ENCODE measurements at places on chromosomes 2 and 18. TPM values are rescaled to one million over a fixed set of nuclear protein-coding genes. Genes with fewer than 3 reads are reported as not detected.

GRCh38 chr2:165456027-165456426, 13.5 kb upstream of the CSRNP3 start:
- DNase-seq: peak; percentile 40

GRCh38 chr2:188326669-188327301, 35.1 kb downstream of the GULP1 start:
- peak; percentile 80 for DNase-seq

Gene TCF7L1
- total RNA-seq: 0.53 TPM

GRCh38 chr18:61322265-61322873, 10.9 kb upstream of the CDH20 start:
- peak; percentile 65 for DNase-seq

DNA sequence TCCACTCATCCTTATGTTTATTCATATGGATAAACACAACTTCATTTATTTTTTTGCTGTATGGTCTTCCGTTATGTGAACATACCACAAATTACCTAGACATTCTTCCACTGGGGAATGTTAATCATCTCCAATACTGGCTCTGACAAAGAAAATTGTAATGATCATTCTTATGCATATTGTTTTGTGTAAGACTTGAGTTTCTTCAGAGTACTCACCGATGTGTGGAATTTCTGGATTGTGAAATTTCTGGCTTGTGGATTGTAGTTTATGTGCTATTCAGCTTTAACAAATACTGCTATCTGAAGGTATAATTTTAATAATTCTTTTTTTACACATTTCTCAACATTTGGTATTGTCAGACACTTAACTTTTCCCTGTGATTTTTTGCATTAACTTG, 212.2 kb upstream of the THUMPD2 start:
- DNase-seq: no peak

DNA sequence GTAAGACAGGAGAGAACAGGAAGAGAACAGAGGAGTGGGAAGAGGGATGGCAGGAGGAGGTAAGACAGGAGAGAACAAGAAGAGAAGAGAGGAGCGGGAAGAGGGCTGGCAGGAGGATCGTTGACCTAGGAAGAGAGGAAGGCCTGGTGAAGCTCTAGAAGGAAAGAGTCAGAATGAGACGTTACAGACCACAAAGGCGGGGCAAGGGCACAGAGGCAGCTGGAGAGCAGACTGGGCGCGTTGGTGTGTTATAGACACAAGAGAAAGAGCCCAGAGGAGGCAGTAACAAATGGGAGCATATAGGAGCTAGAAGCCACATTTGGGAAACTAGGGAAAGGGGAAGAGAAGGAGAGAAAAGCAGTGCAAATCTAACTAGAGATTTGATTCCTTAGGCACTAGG, 26.6 kb downstream of the PTRHD1 start:
- peak; percentile 34 for DNase-seq

Gene FSHR
- 0.19 TPM for total RNA-seq

- DNase-seq: no peak
Measured at GRCh38 chr2:29307519-29307918, 192.3 kb downstream of the CLIP4 start.

DNA sequence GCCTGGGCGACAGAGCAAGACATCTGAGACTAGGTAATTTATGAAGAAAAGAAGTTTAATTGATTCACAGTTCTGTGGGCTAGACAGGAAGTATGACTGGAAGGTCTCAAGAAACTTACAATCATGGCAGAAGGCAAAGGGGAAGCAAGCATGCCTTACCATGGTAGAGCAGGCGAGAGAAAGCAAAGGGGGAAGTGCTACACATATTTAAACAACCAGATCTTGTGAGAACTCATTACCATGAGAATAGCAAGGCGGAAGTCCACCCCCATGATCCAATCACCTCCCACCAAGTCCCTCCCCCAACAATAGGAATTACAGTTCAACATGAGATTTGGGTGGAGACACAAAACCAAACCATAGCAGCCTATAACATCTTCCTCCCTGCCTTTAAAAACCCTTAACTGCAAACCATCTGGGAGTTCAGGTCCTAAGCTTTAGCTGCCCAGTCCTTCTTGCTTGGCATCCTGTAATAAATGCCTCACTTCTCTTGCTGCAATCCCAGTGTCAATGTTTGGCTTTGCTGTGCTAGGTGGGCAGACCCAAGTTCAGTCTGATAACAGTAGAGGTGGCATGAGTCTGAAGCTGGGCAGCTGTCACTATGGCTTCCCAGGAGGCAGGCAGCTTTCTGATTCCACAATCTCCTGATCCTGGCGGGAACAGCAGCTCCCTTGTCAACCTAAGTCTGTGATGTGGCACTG, 11.2 kb upstream of the SP5 start:
- DNase-seq: no peak

DNA sequence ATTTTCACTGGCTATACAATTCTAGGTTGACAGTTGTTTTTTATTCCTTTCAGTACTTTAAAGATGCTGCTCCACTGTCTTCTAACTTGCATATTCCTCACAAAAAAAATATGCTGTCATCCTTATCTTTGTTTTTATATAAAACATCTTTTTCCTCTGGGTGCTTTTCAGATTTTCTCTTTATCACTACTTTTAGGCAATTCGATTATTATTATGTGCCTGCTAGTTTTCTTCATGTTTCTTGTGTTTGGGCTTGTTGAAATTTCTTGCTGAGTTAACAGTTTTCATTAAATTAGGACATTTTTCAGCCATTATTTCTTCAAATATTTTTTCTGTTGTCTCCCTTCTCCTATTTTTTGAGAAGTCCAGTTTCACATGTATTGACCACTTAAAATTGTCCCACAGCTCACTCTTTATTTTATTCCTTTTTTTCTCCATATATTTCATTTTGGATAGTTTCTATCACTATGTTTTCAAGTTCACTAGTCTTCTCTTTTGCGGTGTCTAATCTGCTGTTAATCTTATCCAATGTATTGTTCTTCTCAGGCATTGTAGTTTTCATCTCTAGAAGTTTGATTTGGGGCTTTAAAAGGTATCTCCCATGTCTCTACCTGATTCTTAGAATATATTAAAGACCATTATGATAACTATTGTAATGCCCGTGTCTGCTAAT, 205.1 kb upstream of the SIX3 start:
- no peak for DNase-seq
